Activated CD4-positive, alpha-beta T cell treated with anti-CD3 and anti-CD28 coated beads, Interleukin-2, amount 10 ng/mL, durations not matched to agents 24 days and 14 days (primary cell): ENCODE measurements at places on chromosomes 1 and 21. TPM values are rescaled to one million over a fixed set of nuclear protein-coding genes. Genes with fewer than 3 reads are reported as not detected.

The AADACL4 gene
- total RNA-seq, result not detected in 2 replicates

- DNase-seq, result no peak
Measured at GRCh38 chr1:223345720-223346119, 18.3 kb downstream of the SUSD4 start.

GRCh38 chr1:74463333-74463988, 49.0 kb downstream of the LRRC53 start:
- no peak for DNase-seq

DNA sequence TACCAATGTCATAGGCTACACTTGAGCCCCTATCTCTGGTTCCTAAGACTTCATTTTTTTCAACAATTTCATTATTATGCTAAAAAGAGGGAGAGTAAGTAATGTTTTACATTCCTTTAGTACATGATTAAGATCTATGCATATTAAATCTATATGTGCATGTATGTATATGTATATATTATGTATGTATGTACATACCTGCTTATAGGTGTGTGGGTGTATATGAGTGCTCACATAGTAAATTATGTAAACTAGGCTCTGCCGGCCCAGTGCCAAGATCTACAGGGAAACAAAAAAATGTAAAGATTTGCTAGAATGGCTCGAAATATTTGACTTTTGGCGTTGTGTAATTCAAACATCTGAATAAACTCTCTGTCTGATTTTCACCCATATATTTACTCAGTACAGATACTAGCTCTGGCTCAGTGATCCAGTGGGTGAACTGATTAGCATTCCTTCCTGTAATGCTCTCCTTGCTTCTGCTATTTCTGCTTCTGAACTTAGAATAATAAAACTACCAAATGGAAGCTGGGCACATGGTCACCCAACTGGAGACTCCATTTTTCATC, 113.1 kb upstream of the FGGY start:
- no peak for DNase-seq

GRCh38 chr1:33655496-33655895, 183.1 kb downstream of the ZSCAN20 start:
- DNase-seq, result no peak

The LRRN2 gene
- total RNA-seq, result 0.05 TPM in 1 of 2 replicates, not detected in the other
